Fibroblast of the aortic adventitia (primary cell): ENCODE measurements at places on chromosomes 7 and 10. TPM values are rescaled to one million over a fixed set of nuclear protein-coding genes. Genes with fewer than 3 reads are reported as not detected.

DNA sequence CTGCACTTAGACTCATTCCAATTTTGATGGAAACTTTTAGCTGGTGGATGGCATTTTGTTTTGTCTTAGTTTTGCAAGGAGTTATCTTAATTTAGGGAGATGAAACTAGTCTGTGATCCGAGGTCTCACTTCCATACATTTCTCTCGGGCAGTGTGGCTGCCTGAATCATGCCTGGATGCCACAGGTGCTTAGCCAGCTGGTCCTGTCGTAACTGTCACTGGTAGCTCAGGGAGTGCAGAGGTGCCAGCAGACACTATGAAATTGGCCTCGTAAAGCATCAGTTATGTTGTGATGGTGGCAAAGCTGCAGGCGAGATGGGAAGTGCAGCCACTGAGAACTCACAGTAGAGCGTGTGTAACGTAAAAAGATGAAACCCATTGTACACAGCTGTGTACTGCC is 74.9 kb downstream of the EGFR start:
- no peak for DNase-seq

DNA sequence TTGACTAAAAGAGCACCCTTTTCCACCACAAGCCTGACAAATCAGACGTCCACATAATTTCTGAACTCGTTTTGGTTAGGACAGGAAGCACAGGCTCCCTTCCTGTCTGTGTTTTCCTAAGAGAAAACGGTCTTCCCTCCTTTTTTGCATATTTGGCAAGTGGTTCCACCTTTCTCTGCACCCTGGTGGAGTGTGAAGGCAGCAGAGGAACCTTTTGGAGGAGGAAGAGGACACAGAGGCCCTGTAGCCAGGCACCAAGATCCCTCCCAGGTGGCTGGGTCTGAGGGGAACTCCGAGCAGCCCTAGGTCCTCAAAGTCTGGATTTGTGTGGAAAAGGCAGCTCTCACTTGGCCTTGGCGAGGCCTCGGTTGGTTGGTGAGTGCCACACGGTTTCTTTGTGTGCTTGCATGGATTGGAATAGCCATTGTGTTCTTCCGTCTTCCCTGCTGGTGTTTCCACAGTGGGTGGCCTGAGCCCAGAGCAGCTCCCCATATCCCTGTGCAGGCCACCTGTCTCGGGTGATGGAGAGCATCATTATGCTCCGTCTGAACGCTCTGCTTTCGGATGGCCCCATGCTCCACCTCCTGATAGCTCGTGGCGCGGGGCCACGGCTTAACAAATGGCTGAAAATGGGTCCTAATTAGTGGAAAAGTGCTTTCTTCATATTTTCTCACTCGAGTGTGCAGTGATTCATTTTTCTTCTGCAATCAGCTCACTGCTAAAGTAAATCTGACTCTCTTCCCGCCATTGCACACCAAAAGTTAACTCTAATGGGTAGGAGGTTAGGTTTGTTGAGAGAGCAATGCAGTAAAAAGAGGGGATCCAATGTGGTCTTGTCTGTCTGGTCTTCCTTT is 4.2 kb downstream of the IKZF1 start:
- DNase-seq: no peak

DNA sequence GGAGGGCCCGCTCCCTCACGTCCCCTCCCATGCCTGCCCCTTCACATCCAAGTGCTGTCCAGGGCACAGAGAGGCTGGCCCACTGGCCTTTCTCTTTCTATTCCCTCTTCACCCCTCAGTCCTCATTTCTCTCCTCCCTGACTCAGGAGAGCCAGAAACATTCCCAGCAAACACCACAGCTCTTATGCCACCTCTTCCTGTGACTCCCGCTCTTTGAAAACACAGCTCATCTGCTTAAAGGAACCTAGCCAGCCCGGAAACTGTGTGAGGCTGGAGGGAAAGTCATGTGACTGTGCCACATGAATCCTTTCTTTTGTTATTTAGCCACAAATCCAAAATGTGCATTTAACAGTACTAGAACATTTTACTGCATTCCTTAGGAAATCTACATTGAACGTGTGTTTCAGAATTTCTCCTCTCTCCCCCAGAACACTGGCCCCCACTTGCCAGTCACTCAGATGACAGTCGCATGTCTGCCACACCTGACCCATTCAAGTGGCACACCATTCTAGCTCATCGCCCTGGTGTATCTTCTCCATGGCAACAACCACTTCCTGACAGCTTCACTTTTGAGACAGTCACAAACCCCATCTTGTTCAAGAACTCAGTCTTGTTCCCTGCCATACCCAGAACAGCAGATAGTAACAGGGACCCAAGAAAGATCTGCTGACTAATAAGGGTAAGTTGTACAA is 42.8 kb downstream of the GRB10 start:
- no peak for DNase-seq

GRCh38 chr7:50292763-50293162 is 11.8 kb upstream of the IKZF1 start:
- DNase-seq: no peak

DNA sequence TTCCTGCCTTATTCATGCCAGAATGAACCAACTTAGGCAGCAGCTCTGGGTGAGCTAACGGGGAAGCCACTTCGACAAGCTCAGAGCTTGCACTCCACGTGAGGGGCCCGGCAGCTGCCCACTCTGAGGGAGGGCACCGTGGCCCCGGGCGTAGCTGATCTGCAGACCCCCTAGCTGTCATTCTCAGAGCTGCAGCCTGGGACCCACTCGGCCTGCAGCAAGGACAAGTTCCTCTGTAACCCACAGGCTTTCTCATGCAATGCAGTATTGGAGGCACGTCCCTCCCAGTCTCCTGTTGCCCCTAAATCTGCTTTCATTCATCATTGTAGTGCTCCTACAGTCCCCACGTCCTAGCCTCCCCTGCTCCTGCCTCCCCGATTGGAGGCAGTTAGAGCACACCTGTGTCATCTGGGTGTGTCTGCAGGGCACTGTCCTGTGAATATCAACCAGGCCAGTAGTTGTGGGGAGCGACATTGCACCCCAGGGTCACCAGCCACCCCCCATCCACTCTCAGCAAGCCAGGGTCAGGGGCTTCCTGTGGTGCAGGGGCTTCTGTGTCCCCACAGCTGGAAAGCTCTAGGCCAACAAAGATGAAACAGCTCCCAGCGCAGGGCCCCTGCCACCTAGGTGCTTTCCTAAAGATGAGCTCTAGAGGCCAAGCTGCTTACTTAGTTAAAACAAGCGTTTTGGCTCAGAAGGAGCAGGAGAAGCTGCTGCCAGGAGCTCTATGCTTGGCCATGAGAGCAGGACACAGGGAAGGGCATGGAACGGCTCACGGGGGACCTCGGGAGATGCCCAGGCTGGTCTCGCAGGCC is 333.6 kb downstream of the ADARB2 start:
- no peak for DNase-seq

GRCh38 chr10:96665306-96665705 is 55.0 kb downstream of the PIK3AP1 start:
- DNase-seq: no peak

DNA sequence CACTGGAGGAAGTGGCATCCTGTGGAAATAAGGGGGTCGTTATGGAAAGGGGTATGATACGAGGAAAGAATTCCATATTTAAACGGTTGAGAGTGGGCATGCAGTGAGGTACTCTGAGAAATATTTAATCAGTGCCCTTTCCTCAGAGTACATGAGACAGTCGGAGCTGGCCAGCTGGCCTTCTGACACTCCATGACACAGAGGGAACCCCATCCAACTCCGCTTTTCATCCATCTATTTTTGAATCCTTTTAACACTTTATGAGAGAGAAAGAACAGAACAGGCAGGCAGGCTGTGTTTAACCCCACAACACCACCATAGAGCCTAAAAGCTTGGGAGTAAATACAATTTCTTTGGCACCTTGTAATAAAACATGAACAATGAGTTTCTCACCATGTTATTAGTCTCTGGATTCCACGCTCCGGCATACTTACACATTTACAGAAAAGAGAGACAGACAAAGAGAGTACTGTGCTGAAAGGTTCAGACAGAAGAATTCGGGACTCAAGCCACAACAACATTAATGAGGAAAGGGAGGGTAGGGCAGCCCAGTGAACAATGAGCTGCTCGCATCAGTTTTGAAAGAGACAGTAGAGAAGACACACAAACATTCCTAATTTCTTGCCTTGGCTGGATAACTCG is 124.2 kb upstream of the PDLIM1 start:
- DNase-seq: no peak

Gene MEIG1
- total RNA-seq: not detected in 2 replicates

DNA sequence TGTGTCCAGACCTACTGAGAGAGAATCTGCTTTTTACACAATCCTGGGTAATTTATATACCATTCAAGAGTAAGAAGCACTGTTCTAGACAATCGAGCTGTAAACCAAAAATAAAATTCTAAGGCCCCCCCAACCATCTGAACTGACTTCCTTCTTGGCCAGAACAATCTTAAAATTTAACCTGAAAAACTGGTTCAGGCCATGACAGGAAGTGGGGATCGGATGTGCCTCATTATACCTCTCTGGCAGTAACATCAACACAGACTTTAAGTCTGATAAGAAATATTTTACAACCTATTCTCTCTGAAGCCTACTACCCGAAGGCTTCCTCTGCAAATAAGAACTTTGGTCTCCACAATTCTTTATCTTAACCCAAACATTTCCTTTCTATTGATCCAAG is 75.2 kb upstream of the KIF5B start:
- no peak for DNase-seq

DNA sequence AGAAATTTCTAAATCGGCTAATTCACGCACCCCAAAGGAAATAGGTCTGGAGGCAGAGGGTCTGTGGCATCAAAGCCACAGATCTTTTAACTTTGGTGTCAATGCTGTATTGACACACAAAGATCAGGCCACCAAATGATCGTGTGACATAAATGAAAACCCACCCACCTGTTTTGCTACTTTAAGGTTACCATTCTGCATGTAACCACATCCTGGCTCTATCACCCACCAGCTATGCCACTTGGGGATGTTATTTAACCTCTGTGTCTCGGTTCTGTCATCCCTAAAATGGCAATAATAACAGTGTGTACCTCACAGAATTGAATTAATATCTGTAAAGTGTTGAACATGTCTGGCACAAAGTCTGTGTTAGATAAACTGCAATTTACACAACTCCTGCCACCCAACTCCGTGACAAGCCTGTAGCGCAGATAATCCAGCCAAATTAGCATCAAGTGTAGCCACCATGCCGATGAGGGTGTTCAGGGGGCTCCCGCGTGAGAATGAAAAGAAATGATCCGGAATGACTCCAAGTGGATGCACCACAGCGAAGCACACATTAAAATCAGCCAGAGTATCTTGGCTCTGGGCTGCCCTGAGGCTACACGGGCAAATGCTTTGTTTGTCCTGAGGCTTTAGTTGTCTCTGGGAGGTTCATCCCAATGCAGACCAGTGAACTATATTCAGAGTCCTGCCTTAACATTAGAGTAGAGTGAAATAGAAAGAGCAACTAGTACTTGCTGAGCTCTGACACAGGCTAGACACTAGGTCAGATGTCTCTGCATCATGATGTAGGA is 158.4 kb upstream of the NEBL start:
- no peak for DNase-seq

DNA sequence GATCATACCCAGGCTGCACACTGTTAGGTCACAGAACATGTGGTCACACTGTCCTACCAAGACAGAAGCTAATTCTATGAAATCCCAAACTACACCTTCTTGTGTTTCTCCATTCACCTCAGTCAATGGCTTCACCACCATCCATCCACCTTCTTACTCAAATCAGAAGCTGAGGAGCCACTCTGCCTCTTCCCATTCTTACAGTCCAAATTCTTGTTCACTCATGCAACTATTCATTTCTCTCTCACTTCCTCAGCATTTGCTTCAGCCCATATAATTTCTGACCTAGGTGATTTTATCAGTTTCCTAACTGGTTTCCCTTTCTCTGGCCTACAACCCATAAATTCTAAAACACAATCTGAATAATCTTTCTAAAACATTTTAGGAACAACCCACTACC is 229.2 kb downstream of the LRRN3 start:
- DNase-seq: no peak

Gene WIPF3
- total RNA-seq: not detected in 2 replicates
